ENCODE measurements at places on chromosomes 4 and X.
A peak's percentile ranks its signal among the peaks of the same experiment; 100 is the strongest.

- DNase-seq = peak; percentile 71
Observed at GRCh38 chr4:186201535-186202230, 10.3 kb downstream of the CYP4V2 start.

DNA sequence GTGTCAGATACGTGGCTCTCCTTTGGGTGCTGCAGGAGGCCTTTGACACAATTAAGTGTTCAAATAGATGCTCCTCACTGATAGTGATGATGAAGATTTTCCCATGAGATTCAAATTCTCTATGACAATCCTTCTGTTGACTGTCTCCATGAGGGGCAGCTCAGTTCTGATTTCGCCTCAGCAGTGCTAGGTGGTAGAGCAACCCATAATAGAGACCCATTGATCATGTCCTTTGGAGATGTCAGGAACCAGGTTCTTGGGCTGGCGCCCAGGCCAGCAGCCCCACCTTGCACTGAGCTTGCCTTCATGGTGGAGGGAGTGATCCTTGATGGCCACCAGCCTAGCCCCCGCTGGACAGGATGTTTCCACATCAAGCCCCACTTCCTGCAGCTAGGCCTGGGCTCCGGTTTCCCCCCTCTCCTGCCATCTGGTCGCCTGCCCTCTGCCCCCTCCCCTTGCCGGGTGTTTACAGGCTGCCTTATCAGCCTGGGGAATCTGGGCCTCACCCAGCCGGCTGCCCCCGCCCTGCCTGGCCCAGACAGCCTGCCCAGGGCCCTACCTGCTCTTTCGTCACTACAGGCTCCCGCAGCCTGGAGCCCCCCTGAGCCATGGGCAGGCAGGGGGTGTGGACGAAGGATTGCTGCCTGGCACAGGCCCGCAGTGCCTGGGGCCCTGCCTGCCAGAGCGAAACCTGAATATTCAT, 12.6 kb downstream of the ELF4 start:
- no peak for DNase-seq

- DNase-seq = peak; percentile 46
Observed at GRCh38 chr4:13541720-13542576, 2.4 kb downstream of the NKX3-2 start.

GRCh38 chr4:139761461-139761860, 95.8 kb downstream of the MGST2 start:
- peak; percentile 5 for DNase-seq

- DNase-seq = peak; percentile 89
Observed at GRCh38 chrX:65697915-65698796, 30.7 kb downstream of the MSN start.

GRCh38 chr4:47017494-47017893, 13.9 kb upstream of the GABRB1 start:
- DNase-seq = no peak

DNA sequence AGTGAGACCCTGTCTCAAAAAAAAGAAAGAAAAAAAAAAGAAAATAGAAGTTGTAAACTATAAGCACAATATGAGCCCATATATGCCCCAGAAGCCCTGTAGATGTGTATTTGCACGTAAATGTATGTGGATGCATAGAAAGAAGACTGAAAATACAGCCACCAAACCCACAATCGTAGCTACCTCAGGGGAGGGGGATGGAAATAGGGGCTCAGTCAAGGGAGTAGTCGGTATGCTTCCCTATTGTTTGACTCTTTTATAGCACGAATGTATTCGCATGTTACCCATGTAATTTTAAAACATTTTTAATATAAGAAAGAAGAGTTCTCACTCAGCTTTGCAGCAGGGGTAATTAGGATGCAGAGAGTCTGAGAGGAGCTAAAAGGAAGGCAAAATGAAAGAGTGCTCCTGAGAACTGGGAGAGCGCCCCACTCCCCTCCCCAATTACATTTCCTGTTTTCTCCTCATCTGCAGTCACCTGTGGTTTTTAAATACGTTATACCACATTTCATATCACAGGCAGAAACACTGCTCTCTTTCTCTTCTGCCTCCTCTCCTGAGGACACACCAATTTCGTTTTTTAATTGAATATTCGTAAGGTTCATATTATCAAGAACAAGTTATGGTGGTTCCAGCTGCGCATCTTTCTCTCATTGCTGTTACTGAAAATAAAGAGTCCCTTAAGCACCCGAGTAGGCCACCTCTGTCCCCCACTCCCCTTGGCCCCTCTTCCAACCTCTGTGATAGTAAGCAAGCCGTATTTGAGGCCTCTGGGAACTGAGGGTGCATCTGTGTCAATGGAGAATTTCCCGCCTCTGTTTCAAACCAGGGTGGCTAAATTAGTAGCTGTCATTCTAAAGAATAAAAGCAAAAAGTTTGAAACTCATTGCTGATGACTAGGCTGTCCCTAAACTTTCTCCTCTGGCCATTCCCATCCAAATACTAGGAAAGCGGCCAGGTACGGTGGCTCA, 10.7 kb downstream of the SEPTIN6 start:
- DNase-seq = peak; percentile 83

DNA sequence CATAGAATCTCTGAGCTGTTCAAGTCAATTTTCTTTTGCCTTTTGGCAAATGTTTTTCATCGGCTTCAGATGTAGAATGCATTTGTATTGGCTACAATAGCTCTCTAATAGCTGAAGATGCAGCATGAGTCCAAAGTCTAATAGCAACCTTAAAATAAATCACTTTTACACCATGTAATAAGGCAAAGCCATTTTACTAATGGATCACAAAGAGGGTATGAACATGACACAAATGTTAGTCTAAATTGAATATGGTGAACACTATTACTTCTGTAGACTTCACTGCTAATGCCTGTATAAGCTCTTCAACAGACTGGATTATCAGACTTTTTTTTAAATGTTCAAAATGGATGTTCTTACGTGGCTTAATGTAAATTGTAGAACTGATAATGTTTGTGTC, 645.3 kb downstream of the TLL1 start:
- DNase-seq = no peak

- no peak for DNase-seq
Observed at GRCh38 chr4:95507561-95507960, 41.2 kb downstream of the UNC5C start.

GRCh38 chrX:81202943-81203342, 1.0 kb downstream of the SH3BGRL start:
- no peak for DNase-seq

DNA sequence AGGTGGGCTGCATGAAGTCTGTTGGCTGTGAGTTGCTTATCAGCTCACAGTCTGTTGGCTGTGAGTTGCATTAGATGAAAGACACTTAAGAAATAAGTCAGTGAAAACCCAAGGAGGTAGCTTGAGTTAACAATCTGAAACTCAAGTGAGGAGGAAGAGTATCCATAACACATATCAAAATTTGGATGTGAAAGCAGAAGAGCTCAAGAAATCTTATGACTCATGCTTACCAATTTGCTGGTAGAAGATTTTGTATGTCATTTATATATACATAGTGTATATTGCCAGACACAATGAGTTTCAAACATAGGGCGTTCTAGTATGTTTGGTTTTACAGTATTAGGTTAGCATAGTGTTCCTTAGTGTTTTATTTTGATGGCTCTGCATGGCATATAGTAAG, 107.4 kb downstream of the DDIT4L start:
- peak; percentile 25 for DNase-seq

DNA sequence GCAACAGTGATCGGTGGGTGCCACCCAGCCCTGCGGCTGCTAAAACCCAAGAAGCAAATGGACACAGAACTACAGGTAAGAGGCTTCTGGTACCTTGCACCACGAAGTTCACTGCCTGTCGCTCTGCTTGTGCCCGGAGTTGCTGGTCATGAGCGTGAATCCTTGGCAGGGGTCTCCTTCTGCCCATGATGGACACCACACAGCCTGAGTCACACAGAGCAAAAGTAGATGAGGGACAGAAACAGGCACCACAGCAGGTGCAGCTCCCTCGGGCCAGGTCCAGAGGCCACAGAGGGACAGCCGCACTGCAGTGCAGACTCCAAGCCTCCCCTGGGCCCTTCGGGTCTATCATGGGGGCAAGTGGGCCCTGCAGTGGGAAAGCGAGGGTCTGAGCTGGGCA, 22.4 kb downstream of the NAT8L start:
- DNase-seq = no peak

- no peak for DNase-seq
Observed at GRCh38 chrX:120504569-120504968, 35.5 kb upstream of the LAMP2 start.

DNA sequence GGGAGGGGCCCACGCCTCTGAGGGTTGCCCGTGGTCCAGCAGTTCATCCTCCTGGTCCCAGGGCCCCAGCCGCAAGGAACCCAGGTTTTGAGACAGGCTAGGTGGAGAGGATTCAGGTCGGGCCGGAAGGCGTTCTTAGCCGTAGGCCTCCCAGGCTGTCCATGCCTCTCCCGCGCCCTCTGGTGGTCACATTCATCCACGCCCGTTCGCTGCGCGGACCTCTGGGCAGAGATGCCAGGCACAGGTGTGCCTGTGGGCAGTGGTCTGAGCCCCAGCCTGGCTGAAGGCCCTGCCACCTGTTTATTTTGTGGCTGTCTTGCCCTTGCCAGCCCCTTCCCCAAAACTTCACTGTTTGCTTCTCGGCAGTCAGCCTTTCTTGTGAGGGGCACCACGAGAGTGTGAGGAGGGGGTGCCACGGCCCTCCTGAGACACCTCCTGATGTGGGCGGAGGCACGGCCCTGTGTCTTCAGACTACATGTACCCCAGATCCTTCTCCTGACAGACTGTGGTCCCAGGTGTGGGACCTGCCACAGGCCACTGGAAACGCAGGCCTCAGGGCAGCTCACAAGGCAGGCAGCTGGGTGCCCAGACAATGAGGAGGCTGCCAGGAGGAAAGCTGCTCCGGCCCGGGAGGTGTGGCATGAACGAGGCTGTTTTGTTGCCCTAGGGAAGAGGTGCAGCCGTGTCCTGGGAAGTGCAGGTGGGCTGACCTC, 5.0 kb downstream of the UVSSA start:
- peak; percentile 90 for DNase-seq

DNA sequence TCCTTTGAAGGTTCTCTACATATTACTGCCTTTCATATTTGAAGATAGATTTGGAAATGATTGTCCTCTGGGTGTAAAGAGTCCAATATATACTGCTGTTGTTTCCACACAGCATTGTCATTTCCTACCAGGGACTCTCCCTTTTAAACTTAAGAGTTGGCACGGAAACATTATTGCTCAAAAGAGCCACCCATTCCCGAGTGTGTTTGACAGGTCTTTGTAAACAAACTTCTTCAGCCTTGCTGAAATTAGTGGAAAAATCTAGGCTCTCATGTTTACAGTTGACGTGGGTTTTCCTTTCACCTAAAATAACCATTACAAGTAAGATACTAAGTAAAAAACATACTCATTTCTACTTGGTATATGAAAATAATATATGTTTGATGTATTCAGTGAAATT, 111.4 kb upstream of the LIMCH1 start:
- no peak for DNase-seq

- no peak for DNase-seq
Observed at GRCh38 chr4:147134536-147135210, 189.0 kb upstream of the TTC29 start.

- DNase-seq = no peak
Observed at GRCh38 chrX:112839856-112840255, 775 bp downstream of the AMOT start.

- peak; percentile 79 for DNase-seq
Observed at GRCh38 chr4:145734576-145735346, 54.8 kb downstream of the C4orf51 start.

GRCh38 chr4:76539979-76540378, 105.0 kb downstream of the SHROOM3 start:
- DNase-seq = no peak

GRCh38 chr4:141686146-141686775, 49.9 kb downstream of the IL15 start:
- peak; percentile 9 for DNase-seq

- DNase-seq = no peak
Observed at GRCh38 chr4:172983014-172983413, 185.6 kb upstream of the GALNT7 start.

DNA sequence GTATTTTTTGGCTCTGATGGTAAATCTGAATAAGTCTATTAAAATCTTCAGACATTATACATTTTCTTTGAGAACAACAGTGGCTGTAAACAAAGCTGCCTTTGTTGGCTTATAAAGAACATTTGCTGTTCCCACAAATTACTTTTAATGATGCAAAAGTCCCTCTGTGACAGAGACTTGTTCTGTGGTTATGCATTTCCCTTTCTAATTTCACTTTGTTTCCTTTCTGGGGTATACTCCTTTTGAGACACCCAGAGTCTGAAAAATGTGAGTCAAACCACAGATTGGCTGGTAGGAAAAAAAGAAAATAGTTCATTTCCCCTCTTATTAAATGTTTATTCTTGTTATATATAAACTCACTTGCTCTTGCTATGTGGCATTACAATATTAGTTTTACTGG, 402.4 kb downstream of the PACRGL start:
- DNase-seq = no peak

- no peak for DNase-seq
Observed at GRCh38 chrX:129876771-129877305, 29.1 kb upstream of the UTP14A start.

- DNase-seq = no peak
Observed at GRCh38 chr4:176611951-176612350, 180.8 kb downstream of the VEGFC start.

DNA sequence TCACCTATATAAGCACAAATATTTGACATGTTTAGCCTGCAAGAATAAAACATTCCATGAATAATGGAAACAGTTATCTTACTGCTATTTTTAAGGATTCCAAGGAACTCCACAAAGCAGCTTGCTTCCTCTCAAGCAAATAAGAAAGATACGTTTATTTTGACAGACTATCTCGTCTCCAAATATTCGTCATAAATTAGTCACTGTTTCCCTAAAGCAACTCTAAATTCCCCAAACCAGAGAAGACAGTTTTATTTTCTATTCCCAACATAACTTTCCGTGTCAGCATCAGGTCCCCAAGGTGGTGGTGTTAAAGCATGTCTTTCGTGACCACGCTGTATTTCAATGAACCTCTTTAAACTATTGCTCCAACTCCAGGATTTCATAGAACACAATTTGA, 24.3 kb upstream of the DKK2 start:
- no peak for DNase-seq

DNA sequence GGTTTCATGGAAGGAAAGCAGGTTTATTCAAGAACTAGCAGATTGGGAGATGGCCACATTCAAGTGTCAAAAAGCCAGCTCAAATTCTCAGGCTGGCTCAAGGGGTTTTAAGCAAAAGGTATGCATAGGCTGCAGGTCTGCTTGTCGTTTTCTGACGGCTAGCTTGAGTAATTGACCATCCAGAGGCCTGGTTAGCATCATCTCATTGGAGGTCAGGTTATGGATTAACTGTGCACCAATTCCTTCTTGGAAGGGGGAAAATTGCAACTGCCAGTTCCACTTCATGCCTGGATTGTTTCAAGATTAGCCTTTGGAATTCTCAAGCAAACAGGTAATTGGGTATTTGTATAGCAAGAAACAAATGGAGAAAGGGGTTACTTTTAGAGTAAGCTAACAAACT, 62.1 kb downstream of the FUNDC1 start:
- DNase-seq = no peak
